T-helper 2 cell (primary cell): ENCODE measurements at places on chromosomes 7 and 10.

GRCh38 chr7:128916643-128916915, 6.1 kb upstream of the KCP start:
- DNase-seq, result no peak

DNA sequence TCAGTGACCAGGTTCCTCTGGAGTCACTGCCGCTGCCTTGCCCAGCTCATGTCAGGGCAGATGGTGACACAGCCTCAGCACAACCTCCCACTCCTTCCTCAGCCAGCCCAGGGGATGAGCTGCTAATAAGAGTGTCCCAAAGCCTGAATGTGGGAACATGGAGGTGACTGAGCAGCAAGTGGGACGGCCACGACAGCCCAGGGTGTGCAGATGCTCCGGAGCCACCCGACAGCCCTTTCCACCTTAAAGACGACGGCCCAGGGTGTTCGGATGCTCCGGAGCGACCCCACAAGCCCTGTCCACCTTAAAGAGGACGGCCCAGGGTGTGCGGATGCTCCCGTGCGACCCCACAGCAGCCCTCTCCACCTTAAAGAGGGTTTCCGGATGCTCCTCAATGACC, 89.2 kb downstream of the DIP2C start:
- DNase-seq, result no peak

GRCh38 chr10:49486738-49487137, 52.2 kb downstream of the ERCC6 start:
- DNase-seq, result no peak

DNA sequence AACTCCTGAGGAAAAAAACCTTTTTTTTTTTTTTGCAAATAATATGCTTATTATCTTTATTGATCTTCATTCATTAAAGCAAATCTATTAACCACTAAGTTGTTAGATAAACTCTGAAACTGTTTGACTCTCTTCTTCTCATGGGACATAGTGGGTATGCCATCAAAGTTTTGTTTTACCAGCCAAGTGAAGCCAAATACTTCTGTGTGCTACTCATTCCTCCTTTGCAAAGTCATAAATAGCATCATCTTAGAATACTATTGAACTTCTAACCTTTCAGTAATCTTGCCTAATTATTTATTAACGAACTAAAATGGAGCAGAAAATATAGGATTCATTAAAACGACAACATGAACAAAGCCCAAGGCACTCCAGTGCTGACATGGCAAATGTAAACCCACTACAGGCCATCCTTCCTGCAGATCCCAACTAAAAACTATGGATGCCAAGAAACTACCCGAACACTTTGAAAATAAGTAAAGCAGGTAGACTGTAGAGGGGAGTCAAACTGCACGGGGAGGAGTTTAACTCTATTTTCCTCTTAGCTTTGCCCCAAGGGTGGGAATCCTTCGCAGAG, 61.2 kb upstream of the ODAD2 start:
- no peak for DNase-seq

GRCh38 chr7:110209884-110210283, 881.0 kb upstream of the LRRN3 start:
- DNase-seq, result no peak

DNA sequence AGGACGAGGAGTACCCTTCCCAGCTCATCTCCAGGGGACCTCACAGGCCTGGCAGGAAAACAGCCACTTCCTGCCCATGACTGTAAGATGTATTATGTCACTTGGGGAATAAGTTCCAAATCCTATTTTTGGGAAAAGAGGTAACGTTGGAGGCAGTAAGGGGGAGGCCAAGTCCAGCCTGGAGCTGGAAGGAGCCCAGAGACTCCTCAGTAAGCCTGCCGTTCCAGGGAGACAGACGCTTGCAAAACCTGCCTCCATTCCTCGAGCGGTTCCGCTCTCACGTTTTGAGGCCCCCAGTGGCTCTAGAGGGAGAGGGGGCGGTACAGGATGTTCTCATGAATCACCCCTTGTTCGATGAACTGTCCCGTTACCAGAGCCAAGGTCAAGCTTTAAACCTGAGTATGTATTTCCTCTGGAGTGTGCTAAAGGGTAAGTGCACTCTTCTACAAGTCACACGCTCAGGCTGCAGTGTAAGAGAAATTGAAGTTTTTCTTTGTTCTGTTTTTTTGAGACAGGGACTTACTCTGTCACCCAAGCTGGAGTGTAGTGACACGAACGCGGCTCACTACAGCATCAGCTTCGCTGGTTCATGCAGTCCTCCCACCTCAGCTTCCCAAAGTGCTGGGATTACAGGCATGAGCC, 45.5 kb upstream of the CYTH3 start:
- no peak for DNase-seq

GRCh38 chr10:110074758-110075671, 67.2 kb downstream of the ADD3 start:
- DNase-seq, result no peak

- no peak for DNase-seq
Observed at GRCh38 chr7:28246921-28247461, 66.4 kb upstream of the JAZF1 start.

GRCh38 chr10:51599647-51600046, 99.7 kb downstream of the CSTF2T start:
- no peak for DNase-seq

- DNase-seq, result no peak
Observed at GRCh38 chr10:61612009-61612408, 50.7 kb upstream of the CABCOCO1 start.

GRCh38 chr7:16889305-16889704, 7.5 kb upstream of the AGR3 start:
- DNase-seq, result no peak

- no peak for DNase-seq
Observed at GRCh38 chr7:128714701-128715495, 24.3 kb upstream of the CALU start.

DNA sequence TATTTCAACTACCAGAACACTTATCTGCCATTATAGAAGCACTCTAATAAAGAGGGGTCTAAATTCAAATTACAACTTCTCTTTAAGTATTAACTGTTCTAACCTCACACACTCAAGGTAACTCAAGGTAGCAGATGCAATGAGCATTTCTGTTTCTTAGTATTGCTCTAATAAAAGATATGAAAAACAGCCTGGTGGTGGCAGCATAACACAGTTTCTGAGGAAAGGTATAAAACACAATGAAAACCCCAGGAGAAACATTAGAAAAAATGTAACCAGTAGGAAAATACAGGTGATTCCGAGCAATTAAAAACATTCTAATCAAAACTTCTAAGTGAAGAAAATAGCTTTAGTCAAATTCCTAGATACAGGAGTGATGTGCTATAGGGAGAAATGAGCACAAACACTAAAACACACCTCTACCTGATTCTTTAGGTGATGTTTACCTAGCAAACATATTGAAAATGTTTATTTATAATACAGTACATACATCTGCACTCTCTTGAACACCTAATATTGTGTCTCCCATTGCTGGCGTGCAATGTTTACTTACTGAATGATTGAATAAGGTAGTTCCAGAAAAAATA, 3.5 kb downstream of the MKRN1 start:
- DNase-seq, result peak; percentile 28

- DNase-seq, result no peak
Observed at GRCh38 chr7:28920424-28920823, 37.7 kb downstream of the TRIL start.

GRCh38 chr7:67760971-67761370, 764.3 kb downstream of the TYW1 start:
- DNase-seq, result no peak

- no peak for DNase-seq
Observed at GRCh38 chr7:8433477-8434289, at the start of gene NXPH1. NXPH1 (plus strand) TSS chr7:8433609.

DNA sequence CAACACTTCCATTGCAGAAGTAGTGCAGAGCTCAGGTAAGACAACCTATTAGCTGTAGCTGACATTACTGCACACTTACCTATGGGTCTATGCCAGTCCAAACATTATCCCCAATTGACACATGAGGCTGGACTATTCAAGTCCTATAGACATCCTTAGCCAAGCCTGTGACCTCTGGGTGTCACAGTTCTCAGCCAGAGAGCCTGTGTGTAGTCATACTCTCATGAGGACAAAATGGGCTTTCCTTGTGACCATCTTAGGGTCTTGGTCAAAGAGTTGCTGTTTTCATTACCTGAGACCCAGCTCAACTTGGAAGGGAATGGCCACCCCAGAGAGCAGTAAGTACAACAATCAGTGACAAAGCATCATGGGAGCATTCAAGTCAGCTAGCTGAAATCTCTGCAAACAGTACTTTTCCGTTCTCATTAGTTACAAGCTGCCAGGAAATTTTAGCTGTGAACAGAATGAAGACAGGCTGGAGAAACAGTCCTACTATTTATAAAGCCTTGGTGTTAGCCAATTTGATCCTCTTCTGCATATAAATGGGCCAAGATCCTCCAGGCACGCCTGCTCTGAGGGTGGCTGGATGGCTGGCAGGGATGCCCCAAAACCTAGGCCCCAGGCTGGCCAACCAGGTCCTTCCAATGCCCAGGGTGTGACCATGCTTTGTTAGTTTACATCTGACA, 44.3 kb downstream of the NUDCD3 start:
- DNase-seq, result no peak

GRCh38 chr10:77106676-77107075, 530.9 kb downstream of the KCNMA1 start:
- no peak for DNase-seq

GRCh38 chr7:7959979-7960670, 8.5 kb upstream of the GLCCI1 start:
- no peak for DNase-seq

DNA sequence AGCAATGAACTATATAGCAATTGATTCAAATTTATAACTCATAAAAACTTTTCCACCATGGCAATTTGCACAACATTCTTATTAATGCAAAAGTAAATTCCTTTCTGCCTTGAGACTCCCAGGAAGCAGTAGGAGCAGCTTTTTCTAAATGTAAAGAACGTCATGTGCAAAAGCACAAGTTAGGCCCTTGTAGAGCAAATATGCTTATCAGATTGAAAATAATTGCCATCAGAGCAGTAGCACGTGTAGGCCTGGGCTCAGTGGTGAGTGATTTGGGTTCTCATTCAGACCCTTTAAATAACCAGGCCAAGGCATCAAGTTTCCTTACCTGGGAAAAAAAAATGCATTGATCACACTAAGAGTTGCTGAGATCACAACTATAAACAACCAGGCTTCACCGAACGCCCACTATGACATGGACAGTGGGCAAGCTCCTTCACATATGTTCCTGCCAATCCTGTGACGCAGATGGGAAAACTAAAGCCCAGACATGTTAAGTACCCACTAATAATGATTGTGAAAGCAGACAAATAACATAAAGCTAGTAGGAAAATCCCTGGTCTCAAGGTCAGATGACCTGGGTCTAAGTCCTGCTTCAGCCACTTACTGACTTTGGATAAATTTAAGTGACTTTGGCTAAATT, 22.1 kb upstream of the SAR1A start:
- DNase-seq, result no peak

DNA sequence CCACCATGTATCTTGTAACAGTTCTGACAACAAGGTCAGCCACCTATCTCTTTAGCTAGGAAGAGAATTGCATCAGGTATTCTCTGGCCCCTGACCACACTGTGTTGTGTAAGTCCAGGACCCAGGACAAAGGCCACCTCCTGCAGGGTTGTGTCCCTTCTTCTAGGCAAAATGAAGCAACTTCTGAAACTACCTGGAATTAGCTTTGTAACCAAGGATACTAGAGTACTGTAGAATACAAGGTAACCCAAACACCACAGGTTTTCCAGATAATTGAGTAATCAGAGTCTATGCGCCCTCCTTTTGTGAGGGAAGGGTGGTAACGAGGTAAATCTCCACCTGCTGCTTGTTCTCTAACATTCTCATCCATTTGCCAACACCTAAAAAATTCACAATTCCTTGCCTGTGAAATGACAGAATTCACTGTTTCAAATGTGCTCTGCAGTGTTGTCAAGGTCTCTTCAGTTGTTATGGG, 51.7 kb downstream of the SGMS1 start:
- DNase-seq, result no peak

DNA sequence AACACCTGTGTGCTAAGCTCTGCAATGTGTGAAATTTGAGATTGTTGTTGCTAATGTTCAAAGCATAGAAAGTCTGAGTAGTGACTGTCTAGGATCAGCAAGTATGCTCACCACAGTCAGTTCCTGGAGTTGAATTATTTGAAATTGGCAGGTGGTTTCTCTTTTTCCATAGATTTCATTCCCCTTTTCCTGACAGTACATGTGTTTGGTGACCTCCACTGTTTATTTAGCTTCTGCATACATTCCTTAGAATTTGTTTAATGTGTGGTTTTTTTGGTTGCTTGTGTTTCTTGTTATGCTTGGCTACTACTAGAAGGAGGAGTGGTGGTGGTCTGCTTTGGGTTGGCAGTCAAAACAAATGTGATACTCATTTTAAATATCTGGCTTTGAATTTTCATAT, 52.3 kb downstream of the FOXP2 start:
- DNase-seq, result no peak

DNA sequence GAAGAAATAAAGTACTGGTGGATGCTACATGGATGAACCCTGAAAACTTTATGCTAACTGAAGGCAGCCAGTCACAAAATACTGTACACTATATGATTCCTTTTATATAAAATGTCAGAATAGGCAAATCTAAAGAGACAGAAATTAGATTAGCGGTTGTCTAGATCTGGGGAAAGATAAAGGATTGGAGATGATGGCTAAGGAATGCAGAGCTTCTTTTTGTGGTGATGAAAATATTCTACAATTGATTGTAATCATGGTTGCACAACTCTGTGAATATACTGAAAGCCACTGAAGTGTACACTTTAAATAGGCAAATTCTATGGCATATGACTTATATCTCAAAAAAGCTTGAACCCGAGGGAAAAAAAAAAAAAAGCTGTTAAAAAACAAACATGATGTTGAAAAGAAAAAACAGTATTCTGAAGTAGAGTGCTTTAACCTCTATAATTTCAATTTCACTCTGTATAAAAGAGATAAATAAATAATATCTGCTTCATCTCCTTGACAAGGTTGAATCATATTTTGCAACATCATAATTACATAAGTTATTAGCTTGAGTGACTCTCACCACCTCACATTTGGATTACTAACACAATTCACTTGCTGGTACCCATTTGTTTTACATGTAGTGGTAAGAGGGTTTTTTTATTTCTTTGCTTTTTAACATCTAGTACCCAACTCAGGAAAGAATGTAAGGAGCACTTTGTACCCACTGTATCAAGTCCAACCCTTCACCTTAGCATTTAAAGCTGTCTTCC, 2.8 kb upstream of the GNAI1 start:
- no peak for DNase-seq

GRCh38 chr10:88172159-88172558, 308.7 kb downstream of the PTEN start:
- DNase-seq, result no peak

GRCh38 chr10:36489181-36489580, 636.2 kb upstream of the ANKRD30A start:
- no peak for DNase-seq
